GM23338 (cell line): ENCODE measurements at places on chromosomes 6 and 20.

DNA sequence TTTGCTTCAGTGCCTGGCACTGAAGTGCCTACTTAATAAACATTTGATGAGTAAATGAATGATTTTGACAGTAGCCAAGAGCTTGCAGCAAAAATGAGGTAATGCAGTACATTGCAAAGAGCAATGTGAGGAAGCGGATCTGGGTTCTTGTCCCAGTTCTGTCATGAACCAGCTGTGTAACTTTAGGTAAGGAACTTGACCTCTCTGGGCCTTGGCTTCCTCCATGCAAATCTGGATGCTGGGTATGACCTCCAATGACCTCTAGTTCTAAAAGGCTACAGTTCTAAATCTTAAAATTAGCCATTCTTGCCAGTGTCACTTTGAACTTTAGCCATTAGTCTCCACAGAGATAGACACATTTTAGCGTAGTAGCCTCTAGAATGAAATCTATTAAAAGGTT is 3.6 kb upstream of the SAMD5 start:
- DNase-seq = no peak

- DNase-seq = peak; percentile 28
Measured at GRCh38 chr6:80543598-80544222, 437.2 kb downstream of the BCKDHB start.

- DNase-seq = peak; percentile 87
Measured at GRCh38 chr20:63969838-63970713, at the start of gene ZNF512B. Gene ZNF512B, minus strand, starts transcription at chr20:63969930. Its CDS starts 1,980 bp downstream, at chr20:63967950.

DNA sequence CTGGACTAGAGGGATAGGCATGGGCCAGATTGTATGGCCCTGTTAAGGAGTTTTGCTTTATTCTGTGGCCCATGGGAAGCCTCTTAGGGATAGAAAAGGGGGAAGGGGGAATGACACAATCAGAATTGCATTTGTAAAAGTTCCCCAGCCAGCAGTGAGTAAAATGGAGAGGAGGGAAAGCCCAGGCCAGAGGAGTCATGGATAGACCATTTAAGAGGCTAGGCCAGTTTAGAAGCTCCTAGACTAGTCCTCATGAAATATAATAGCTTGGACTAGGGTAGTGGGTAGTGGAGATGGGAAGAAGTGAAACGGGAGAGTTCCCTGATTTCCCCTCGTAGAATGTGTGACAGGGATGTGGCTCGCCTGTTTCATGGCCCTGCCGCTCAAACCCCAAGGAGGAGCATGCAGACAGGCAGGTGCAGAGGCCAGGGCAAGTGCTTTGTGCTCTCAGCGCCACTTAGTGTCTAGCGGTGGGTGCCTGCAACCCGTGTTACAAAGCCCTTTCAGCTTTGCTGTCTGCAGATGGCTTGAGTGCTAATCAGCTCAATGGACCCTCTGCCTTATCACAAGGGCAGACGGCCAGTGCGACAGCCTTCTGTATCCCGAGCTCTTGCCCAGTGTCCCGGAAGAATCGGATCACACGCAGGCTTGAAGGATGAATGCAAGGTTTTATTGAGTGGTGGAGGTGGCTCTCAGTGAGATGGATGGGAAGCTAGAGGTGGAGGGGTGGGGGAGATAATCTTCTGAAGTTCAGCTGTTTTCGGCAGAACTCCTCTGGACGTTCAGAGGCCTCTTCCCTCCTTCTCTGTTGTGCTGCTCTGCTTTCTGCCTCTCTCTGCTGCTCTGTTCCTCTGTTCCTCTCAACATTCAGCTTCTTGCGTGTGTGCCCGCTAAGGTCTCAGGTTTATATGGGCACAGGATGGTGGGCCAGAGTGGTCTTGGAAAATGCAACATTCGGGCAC is 141.1 kb downstream of the CEP57L1 start:
- DNase-seq = peak; percentile 91

DNA sequence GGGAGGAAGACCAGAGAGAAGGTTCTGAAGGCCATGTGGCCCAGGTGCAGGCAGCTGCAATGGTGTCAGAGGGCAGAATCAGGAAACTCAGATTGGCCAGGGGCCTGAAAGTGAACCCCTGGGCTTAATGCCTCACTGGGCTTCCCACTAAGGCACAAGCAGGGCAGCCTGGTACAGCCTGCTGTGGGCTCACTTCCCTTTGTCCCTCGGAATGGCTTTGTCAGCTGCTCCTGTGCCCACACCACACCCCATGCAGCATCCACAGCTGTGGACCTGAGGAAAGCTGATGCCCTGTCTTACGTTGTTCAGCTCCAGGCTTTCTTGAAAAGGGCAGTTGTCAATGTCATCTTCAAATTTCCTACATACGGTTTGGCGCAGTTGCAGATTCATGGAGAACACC is 2.4 kb downstream of the CST9 start:
- no peak for DNase-seq

GRCh38 chr6:110067837-110068591 is 89.9 kb downstream of the GPR6 start:
- no peak for DNase-seq

DNA sequence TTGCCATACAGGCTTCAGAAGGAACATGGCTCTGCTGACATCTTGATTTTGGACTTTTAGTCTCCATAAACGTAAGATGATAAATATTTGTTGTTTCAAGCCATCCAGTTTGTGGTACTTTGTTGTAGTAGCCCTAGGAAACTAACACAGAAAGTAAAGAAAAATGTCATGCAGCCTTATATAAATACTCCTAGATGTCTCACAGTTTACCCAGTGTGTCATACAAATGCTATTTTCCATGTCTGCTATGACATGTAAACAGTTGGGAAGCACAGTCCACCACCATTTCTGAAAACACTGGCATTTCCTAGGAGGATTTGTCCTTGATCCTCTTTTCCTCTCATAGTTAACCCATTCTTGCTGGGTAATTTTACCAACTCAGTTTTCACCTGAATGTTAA is 30.6 kb upstream of the ME1 start:
- no peak for DNase-seq

GRCh38 chr6:31441365-31442267 is 38.2 kb downstream of the MICA start:
- peak; percentile 96 for DNase-seq

DNA sequence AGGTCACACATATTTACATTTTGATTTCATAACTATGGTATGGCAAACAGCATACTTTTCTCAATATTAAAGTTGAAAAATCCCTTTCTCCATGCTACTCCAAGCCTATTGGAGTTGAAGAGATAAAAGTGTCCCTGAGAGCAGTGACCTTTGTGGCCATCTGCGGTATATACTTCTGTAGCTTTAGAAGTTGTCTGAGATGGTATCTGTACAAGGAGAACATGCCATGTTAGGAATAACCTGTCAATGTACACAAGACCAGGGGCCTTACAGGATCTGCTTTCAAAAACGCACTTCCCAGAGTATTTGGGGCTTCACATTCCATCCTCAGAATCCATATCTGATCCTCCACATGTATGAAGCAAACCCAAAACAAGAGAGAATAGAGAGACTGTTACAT is 226.7 kb downstream of the MEI4 start:
- no peak for DNase-seq

- no peak for DNase-seq
Measured at GRCh38 chr6:167152862-167153261, 4.9 kb downstream of the GPR31 start.
